ENCODE measurements at places on chromosomes 16 and 17.
A peak's percentile ranks its signal among the peaks of the same experiment; 100 is the strongest.

- DNase-seq: no peak
These were observed 126.6 kb downstream of the ANKRD11 start for GRCh38 chr16:89363621-89364393.

GRCh38 chr17:16516594-16517051, 24.6 kb upstream of the LRRC75A start:
- DNase-seq: no peak

DNA sequence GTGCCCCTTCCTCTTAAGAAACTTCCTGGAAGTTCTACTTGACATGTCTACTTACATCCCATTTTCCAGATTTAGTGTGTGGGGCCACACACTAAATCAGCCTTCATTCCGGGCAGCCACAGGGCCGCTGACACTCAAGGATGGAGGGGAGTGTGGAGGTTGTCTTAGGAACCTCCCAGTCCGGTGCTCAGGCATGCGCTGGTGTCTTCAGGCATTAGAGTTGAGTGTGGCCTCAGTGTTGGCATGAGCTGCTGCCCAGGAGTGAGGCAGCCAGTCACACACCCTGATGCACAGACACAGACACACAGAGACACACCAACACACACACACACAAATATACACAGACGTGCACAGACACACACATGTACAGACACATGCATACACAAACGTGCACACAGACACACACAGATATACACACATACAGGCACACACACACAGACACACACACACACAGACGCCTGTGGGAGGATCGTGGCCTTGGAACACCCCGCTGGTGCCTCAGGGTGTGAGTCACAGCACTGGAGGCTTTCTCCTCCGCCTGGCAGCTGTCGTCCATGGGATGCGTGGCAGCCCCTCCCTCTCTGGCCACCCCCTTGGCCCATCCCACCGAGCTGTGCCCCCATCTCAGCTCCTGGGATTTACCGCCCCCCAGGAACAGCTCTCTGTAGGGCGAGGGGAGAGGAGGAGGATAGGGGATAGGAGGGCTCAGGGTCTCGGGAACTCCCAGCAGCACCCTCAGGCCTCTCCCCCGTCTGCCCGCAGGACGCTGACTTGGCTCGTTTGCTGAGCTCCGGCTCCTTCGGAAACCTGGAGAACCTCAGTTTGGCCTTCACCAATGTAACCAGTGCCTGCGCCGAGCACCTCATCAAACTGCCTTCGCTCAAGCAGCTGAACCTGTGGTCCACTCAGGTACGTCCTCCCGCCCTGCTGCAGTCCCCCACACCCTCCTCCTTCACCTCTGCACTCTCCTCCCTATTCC, 75.6 kb upstream of the PLCG2 start:
- DNase-seq: no peak

DNA sequence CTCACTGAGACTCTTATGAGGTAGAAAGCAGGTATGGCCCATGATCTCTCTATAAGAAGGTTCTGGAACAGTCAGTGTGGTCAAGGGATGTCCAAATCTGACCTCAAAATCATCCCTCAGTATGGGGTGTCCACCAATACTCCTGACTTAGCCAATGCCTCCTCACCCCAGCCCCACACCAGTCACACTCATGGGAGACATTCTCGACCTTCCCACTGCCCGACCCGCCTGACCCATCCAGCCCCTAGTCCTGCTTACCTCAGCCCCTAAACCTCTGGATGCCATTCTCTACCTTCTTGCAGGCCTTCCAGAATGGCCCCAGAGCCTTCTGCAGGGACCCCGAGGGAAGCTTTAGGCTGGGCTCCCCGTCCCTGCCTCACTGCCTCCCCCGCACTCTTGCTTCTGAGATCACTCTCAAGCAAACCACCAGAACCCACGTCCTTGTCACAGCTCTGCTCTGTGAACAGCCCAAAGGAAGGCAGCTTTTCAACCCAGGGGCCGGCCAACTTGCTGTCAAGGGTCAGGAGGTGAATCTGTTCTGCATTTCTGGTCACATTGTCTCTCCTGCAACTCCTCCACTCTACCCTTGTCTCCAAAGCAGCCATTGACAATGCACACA, 44.9 kb upstream of the RBFOX3 start:
- DNase-seq: peak; percentile 64

- DNase-seq: no peak
These were observed 60.5 kb downstream of the RAP1GAP2 start for GRCh38 chr17:2856727-2857126.

- no peak for DNase-seq
These were observed 14.2 kb downstream of the NSMCE1 start for GRCh38 chr16:27254262-27254811.

GRCh38 chr16:12145918-12146317, 169.4 kb downstream of the SNX29 start:
- DNase-seq: no peak

GRCh38 chr17:77865112-77865611, 93.3 kb upstream of the TNRC6C start:
- no peak for DNase-seq

DNA sequence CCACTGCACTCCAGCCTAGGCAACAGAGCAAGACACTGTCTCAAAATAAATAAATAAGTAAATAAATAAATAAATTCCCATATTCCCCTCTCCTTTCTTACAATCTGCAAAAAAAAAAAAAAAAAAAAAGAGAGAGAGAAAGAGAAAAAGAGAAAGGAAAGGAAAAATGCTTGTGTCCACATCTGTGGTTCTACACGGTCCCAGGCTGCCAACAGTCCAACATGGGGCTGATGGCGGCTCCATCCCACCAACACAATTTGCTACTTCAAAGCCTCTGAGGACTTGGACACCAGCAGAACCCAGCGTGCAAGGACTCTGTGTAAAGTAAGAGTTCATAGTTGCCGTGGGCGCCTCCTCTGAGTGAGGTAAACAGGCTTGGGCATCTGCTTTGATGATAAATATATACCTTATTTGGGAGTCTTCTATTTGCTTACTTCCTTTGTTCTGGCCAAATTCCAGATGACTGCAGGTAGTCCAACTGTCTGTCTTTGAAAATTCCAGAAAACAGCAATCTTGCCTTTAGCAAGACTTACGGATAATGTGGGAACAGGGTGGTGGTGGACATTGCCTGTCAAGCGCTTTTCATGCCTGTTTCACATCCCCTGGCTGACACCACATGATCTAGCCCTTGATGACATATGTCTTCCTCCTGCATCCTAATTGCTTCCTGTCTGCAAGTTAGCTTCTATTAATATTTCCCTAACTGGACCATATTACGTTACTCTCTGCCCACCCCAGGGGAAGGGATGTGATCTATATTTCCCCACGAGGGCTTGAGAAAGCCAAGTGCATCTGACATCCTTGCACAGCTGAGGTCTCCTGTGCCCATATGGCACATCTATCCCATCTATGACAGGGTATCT, 10.1 kb downstream of the LITAF start:
- no peak for DNase-seq

- DNase-seq: no peak
These were observed 209.0 kb downstream of the SNX29 start for GRCh38 chr16:12185563-12185962.

DNA sequence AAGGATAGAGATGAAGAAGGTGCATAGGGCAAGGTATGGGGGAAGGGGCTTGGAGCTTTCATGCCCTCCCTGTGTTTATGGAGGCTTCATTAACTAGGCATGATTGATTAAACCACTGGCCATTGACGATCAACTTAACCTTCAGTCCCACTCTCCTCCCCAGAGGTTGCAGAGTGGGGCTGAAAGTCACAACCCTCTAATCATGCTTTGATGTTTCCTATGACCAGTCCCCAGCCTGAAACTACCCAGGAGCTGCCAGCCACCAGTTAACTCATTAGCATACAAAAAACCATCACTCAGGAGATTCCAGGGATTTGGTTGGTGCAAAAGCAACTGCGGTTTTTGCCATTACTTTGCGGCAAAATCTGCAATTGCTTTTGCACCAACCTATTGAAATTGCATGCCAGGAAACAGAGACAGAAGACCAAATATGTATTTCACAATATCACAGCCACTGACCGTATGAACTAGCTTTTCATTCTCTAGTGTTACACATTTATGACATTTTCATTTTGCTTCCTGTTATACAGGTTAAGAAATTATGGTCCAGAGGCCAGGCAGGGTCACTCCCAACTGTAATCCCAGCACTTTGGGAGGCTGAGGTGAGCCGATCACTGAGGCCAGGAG, 5.4 kb downstream of the GFOD2 start:
- DNase-seq: no peak

GRCh38 chr16:50193594-50193993, 40.5 kb downstream of the TENT4B start:
- DNase-seq: no peak

GRCh38 chr17:67431249-67432015, 54.4 kb downstream of the PITPNC1 start:
- DNase-seq: no peak

DNA sequence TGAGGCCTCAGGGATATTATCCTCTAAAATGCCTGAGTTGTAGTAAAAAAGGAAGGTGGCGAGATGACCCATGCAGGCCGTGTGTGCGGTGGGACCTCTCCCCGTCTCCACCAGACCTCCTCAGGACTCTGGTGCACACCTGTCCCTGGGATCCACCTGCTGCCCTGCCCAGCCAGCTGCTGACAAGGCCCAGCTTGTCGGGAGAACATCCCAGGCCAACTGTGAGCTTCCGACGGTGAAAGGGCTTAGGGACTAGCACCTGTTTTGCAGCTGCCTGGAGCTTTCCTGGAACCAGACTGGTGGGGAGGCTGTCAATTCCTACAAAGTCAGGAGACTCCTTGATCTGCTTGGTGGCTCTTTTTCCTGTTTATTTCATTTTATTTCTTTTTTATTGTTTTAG, 11.6 kb downstream of the IL34 start:
- no peak for DNase-seq

- no peak for DNase-seq
These were observed 204.7 kb downstream of the ZNF423 start for GRCh38 chr16:49651226-49651625.

DNA sequence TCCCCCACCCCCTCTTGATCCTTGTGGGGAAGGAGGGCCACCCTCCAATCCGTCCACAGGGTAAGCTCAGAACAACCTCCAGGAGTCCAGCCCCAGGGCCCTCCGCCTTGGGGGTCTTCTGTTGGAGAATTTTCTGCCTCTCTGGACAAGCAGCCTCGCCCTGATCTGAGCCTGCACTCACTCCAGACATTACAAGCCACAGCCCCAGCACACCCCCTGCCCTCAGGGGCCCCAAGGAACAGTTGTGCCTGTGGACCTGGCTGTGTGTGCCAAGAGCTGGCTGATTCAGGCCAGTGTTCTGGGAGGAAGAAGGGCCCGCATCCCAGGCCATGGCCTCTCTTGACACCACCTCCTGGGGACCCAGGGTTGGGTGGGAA, 477 bp upstream of the ARHGAP27 start:
- no peak for DNase-seq

DNA sequence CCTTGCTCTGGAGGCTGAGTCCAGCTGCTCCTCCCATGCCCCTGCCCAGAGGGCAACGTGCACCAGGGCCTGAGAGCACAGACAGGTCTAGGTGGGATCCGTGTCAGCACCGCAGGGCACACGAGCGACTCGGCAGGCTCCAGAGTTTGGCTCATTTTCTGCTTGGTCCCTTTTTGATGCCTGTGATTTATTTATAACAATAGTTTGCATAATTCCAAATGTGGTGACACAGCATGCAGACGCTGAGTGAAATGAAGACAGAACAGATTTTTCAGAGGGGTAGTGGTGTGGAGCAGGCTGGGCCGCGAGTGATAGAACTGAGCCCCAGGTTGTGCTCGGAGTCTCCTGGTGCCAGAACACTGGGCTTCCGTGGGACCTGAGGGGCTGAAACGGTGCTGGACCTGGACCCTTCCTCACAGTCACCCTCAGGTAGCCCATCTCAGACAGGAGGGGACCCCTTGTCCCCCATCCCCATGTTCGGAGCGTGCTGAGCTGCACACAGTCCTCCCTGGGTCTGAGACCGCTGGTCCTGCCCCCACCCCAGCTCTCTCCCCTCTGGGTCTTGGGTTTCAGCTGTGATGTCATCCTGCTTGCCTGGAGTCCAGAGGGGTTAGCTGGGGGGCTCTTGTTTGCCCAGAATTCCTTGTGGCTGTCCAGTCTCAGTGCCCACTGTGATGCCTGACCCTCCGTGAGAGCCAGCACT, 95.9 kb downstream of the METRNL start:
- peak; percentile 87 for DNase-seq

GRCh38 chr17:80929449-80929848, 62.2 kb upstream of the CHMP6 start:
- DNase-seq: no peak

DNA sequence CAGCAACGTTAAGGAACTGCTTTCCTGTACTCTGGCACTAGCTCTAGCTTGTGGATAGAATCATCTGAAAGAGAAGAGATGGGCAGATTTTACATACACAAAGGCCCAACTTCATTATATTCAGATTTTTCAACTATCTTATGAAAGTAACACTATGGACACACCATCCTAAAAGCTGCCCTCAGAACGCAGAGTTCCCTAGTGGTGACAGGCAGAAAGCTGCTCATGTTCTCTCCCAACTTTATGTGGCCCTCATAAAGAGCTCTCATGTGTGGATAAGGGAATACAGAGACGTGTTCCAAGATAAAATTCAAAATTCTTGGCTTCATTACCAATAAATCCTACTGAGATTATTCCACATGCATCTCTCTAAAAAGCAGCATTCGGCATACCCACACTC, 1.5 kb downstream of the CFAP20 start:
- DNase-seq: no peak

- no peak for DNase-seq
These were observed 1171.5 kb upstream of the GOT2 start for GRCh38 chr16:59905606-59906005.

- no peak for DNase-seq
These were observed 28.8 kb upstream of the GPR139 start for GRCh38 chr16:20102521-20102920.

DNA sequence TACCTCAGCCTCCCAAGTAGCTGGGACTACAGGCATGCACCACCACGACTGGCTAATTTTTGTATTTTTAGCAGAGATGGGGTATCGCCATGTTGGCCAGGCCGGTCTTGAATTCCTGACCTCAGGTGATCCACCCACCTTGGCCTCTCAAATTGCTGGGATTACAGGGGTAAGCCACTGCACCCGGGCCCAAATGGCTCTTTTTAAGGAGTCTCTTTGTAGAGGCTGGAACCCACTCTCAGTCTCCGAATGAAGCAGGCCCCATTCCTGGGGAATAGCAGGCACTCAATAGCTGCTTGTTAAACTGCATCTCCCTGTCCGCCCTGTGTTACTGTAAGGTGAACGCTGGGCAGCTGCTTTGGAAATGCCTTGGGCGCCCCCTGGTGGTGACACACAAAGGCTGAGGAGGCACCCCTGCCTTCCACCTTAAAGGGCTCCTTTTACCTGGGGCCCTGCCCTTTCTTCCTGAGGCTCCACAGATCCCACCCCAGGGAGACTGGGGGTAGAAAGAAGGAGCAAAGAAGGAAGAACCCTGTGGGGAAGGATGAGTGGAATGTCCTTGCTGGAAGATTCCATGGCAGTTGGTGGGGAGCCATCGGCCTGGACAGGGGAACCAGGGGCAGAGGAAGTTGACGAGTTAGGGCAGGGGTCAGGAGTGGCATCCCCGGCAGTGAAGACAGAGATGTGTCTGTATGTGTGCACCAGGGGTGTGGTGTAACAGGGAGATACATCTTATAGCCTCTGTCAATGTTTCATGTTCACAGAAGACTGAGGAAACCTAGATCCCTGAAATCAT, 6.1 kb upstream of the SP2 start:
- no peak for DNase-seq

GRCh38 chr16:48035142-48035541, 120.7 kb downstream of the ABCC12 start:
- no peak for DNase-seq
